HFFc6 (cell line): ENCODE measurements at places on chromosomes 1 and 21. TPM values are rescaled to one million over a fixed set of nuclear protein-coding genes. Genes with fewer than 3 reads are reported as not detected.
A peak's percentile ranks its signal among the peaks of the same experiment; 100 is the strongest.

HAO2 gene
- total RNA-seq: not detected in 3 replicates

LORICRIN gene
- total RNA-seq: not detected in 3 replicates

- peaks cover 30% of the 10 kb centered on the region for H3K4me1 ChIP-seq
- H3K27ac ChIP-seq: no peak overlapping the region
- DNase-seq: no peak
These were observed 55.2 kb downstream of the MTR start for GRCh38 chr1:236850077-236850979.

- DNase-seq: no peak
- H3K36me3 ChIP-seq: no peaks in the 10 kb centered on the region
- peaks cover under 1% of the 10 kb centered on the region; the same call in 1 of the 2 replicates for H3K4me1 ChIP-seq
These were observed 57.4 kb upstream of the PRRC2C start for GRCh38 chr1:171427852-171428471.

PLEKHN1 gene
- total RNA-seq: 6.6 to 7.3 TPM (median 6.6 TPM) in 3 replicates

BCAN gene
- total RNA-seq: not detected in 3 replicates

PEF1 gene
- 67.0 to 68.3 TPM (median 67.8 TPM) in 3 replicates for total RNA-seq

SDF4 gene
- total RNA-seq: 202 to 232 TPM (median 231 TPM) in 3 replicates

GRCh38 chr1:166089804-166090203 lies 77.0 kb downstream of the FAM78B start:
- no peak for DNase-seq
- H3K4me3 ChIP-seq: no peak overlapping the region

DNA sequence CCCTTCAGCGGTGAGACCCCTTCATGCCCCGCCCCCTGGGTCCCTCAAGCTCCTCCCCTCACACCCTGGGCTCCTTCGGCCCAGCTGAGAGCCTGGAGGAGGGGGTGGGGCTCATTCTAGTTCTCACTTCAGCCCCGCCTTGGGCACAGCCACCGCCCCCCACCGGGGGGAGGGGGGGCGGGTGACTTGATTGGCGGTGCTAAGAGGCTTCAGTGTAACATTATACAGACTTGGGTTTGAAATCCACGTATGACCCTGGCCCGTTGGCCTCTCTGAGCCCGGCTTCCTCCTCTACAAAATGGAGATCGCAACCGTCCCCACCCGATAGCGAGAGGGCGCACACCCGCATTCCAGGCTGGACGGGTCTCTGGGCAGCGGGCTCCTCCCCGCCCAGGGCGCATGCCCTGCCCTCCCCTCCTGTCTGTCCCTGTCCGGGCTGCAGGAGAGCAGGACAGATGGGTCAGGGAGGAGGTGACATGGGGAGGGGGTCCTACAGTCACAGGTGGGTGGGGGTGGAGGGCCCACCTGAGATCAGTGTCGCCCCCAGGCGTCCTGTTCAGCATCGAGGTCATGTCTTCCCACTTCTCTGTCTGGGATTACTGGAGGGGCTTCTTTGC lies 5.1 kb downstream of the CLCNKB start:
- no peak overlapping the region for H3K27ac ChIP-seq
- DNase-seq: no peak

DNA sequence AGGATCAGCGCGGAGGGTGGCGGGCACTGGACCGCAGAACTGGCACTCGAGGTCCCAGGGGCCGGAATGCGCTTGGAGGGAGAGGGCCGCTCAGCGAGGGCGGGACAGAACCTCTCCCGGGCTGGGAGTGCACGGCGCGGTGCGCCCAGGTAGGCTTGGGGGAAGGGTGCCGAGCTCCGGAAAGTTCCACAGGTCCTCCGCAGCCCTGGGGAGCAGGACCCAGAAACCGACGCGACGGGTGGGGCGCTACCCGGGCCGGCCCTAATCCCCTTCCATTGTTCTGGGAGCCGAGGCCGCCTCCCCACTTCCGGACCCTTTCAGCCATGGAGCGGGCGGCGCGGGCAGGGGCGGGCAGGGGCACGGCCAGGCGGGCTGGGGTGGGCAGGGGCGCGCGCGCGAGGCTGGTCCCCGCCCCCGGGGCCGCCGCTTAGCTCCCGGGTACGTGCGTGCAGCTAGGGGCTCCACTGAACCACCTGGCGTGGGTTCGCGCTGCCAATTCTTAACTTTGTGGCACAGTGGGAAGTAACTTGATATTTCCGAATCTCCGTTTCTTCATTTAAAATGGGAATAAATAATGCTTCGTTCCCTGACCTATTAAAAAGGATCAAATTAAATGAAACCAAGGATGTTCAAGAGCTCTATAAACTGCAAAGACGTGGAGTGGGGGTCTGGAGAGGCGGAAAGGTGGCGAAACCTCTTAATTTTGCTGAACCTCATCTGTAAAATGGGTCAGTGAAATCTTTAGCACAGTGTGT lies 20.7 kb downstream of the LGR6 start:
- H3K27ac ChIP-seq: no peak overlapping the region
- H3K4me3 ChIP-seq: no peak overlapping the region
- no peaks in the 10 kb centered on the region for H3K4me1 ChIP-seq
- no peaks in the 10 kb centered on the region for H3K36me3 ChIP-seq
- peaks cover 80% of the 10 kb centered on the region for H3K27me3 ChIP-seq

HSPA6 gene
- total RNA-seq: 0.10 to 0.73 TPM (median 0.12 TPM) in 3 replicates

DNA sequence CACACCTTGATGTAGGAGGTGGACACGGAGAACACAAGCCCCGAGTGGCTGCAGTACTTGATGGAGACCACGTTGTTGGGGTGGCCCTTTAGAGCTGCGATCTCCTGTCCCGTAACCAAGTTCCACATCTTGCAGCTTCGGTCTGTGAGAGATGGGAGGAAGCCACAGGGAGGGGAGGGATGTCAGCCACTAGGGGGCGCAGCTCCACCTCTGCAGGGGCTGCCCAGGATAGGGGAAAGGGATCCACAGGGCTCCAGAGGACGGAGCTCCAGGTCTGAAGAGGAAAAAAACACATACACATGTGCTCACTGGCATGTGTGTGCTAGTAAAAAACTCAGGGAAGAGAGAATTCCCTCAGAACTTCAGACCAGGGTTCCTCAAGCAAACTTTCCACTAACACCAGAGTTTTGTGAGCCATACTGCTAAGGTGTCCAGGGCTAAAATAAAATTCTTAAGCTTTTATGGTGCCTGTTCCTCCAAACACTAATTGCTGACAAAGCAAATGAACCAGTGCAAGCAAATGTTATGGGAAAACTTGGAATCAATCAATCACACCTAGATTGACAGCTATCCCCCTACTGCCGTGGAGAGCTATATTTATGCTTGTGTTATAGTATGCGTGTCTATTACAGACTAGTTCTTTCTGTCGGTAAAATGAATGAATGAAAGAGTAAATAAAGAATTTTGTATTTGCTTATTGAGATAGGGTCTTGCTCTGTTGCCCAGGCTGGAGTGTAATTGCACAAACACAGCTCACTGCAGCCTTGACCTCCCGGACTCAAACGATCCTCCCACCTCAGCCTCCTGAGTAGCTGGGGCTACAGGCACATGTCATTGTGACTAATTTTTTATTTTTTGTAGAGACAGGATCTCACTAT lies 43.7 kb downstream of the KIF21B start:
- H3K27ac ChIP-seq: no peak overlapping the region
- peaks cover 29% of the 10 kb centered on the region for H3K27me3 ChIP-seq
- H3K4me1 ChIP-seq: no peaks in the 10 kb centered on the region
- no peaks in the 10 kb centered on the region for H3K36me3 ChIP-seq
- DNase-seq: no peak

- H3K27me3 ChIP-seq: peaks cover 6% of the 10 kb centered on the region
- H3K4me1 ChIP-seq: peaks cover 27% of the 10 kb centered on the region
- H3K4me3 ChIP-seq: no peak overlapping the region
These were observed 13.0 kb upstream of the C1QTNF12 start for GRCh38 chr1:1259540-1259939.

DNA sequence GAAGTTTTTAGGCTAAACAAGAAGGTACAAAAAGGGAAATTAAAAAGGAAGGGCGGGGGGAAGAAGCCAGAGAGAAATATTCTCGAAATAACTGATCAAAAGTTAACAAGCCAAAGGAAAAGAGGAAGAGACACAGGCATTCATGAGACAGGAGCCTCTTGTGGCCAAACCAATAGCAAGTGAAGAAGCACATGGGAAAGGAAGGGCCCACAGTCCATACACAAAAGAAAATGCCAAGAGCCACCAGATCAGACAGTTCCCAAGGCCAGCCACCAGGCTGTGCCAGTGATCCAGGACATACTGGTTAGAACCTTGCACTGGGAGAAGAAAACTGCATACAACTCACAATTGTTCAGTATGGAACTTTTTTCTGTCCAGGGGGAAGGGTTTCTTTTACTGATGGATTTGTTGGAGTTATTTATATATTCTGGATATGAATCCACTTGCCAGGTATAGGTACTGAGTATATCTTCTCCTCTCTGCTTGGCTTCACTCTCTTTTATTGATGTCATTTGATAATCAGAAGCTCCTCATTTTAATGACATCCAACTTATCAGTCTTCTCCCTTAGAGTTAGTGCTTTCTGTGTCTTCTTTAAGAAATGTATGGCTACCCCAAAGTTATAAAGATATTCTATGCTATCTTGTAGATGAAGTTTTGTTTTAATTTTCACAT lies 76.8 kb downstream of the CD46 start:
- H3K36me3 ChIP-seq: peaks cover 6% of the 10 kb centered on the region
- 0 out of 2 replicates have a peak overlapping the region, but pooled peaks have one; percentile 3 for H3K4me3 ChIP-seq
- peaks cover 59% of the 10 kb centered on the region for H3K4me1 ChIP-seq
- H3K27ac ChIP-seq: peak overlapping the region; percentile 99

CCDC24 gene
- 7.1 to 8.2 TPM (median 7.9 TPM) in 3 replicates for total RNA-seq

GJA5 gene
- 19.2 to 27.1 TPM (median 19.8 TPM) in 3 replicates for total RNA-seq

DNA sequence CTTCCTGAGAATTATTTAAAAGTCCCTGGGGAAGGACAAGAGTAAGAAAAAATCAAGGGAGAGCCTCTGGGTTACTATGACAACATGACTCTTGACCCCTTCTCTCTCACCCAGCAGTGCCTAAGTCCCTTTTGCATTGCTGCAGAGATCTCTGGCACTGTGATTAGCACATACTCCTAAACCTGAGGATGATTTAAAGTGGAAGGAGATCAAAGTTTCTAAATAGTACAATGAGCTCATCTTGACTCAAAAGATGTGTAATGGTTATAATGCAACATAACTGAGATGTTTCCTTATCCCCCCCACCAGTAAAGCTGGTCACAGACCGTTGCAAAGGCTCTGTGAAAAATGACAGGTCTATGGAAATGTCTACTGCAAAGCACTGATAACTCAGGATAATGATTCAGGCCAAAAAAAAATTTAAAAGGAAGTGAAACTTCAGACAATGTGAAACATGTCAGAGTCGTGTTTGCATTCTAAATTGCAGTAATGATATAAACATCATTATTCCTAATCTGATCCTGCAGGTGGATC lies 519.2 kb downstream of the KIF26B start:
- no peak for DNase-seq
- no peak overlapping the region for H3K27ac ChIP-seq
- H3K4me1 ChIP-seq: peaks cover 21% of the 10 kb centered on the region
- H3K27me3 ChIP-seq: no peaks in the 10 kb centered on the region; the same call in 1 of the 2 replicates

DNA sequence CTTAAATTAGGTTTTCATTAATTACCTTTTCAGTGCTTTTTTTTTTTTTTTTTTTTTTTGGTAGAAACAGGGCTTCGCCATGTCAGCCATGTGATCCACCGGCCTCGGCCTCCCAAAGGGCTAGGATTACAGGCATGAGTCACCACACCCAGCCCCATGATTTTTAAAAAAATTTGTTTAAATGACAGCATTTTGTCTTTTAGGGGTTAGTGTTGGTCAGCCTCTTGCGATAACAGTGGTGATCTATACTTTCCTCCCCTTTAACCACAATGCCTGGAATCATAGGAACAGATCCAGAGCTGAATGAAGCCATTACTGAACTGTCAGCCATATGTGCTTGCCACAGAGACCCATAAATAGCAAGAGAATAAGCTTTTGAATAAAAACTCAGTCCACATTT lies 73.9 kb downstream of the CACHD1 start:
- H3K4me1 ChIP-seq: peaks cover 36% of the 10 kb centered on the region
- DNase-seq: no peak
- H3K4me3 ChIP-seq: no peak overlapping the region
- H3K27ac ChIP-seq: no peak overlapping the region

DNA sequence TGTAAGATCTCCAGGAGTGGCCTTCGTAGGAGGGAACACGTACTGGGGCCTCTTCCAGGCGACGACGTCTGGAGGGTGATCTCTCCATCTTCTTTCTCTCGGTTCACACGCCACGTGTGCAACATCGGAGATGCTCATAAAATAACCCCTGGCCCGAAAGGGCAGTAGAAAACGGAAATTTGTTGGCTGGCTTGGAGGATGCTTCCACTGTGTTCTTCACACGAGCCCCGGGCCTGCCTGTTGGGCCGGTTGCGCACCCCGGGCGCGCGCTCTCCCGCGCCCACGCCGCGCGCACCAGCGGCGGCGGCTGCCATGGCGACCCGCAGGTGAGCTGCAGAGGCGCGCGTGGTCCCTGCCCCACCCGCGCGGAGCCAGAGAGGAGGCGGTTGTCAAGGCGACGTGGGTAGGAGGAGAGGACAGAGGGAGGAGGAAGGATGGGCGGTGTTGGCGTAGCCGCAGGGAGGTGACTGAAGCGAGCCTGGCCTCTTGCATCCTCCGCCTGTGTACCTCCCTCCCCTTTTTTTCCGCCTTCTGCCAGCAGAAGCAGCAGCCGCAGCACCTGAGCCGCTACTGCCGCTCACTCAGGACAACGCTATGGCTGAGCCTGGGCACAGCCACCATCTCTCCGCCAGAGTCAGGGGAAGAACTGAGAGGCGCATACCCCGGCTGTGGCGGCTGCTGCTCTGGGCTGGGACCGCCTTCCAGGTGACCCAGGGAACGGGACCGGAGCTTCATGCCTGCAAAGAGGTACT lies at the start of gene ELAPOR1:
Gene ELAPOR1 (plus strand): TSS at position 526 of the 752 bp plus-strand sequence. CDS start 69 bp downstream, at position 595.
- peaks cover 43% of the 10 kb centered on the region for H3K27me3 ChIP-seq
- no peaks in the 10 kb centered on the region for H3K36me3 ChIP-seq
- no peak for DNase-seq
- H3K27ac ChIP-seq: peak within 1 kb of the TSS; percentile 82

CFAP45 gene
- 0.84 to 1.2 TPM (median 1.1 TPM) in 3 replicates for total RNA-seq

DNA sequence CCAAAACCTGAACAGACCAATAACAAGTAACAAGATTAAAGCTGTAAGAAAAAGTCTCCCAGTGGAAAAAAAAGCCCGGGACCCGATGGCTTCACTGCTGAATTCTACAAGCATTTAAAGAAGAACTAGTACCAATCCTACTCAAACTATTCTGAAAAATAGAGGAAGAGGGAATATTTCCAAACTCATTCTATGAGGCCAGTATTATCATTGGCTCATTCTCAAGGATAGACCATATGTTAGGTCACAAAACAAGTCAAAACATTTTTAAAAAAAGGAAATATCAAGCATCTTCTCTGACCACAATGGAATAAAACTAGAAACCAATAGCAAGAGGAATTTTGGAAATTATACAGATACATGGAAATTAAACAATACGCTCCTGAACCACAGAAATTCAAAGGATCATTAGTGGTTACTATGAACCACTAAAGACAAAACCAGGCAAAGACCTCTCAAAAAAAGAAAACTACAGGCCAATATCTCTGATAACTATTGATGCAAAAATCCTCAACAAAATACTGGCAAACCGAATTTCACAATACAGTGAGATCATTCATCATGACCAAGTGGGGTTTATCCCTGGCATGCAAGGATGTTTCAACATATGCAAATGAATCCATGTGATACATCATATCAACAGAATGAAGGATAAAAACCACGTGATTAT lies 13.9 kb upstream of the IL20 start:
- H3K36me3 ChIP-seq: peaks cover 11% of the 10 kb centered on the region; the same call in 1 of the 2 replicates
- peaks cover 7% of the 10 kb centered on the region for H3K4me1 ChIP-seq
- H3K27ac ChIP-seq: no peak overlapping the region
- H3K27me3 ChIP-seq: peaks cover 5% of the 10 kb centered on the region
